Suppressor macrophage (primary cell): ENCODE measurements at places on chromosomes 5 and 9.

DNA sequence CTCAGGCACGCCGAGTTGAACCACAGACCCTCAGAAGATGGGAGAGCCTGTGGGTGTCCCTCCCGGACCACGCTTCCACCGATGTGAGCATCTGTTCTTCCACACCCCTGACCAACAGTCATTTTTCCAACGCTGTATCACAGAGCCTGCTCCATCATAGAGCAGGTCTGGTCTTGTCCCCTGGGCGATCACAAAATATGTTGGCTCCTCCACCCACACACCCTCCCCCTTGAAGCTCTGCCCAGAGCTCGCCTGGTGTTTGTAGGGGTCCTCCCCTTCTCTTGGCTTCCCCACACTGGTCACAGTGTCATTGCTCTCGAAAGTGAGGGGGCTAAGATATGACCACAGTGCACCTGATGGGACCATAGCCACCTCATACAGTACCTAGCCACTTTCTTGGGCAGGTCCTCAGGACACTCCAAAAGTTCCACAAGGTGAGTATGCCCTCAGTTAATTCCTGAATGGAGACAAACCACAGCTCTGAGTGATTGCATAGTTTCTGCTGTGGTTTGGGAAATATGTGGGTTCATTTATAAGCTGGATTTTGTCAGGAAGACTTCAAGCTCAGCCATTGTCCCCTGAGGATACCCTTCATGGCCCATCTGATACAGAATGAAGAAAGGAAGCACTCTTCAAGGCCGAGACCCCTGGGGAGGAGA lies 3.5 kb upstream of the ZNF618 start:
- DNase-seq: no peak

DNA sequence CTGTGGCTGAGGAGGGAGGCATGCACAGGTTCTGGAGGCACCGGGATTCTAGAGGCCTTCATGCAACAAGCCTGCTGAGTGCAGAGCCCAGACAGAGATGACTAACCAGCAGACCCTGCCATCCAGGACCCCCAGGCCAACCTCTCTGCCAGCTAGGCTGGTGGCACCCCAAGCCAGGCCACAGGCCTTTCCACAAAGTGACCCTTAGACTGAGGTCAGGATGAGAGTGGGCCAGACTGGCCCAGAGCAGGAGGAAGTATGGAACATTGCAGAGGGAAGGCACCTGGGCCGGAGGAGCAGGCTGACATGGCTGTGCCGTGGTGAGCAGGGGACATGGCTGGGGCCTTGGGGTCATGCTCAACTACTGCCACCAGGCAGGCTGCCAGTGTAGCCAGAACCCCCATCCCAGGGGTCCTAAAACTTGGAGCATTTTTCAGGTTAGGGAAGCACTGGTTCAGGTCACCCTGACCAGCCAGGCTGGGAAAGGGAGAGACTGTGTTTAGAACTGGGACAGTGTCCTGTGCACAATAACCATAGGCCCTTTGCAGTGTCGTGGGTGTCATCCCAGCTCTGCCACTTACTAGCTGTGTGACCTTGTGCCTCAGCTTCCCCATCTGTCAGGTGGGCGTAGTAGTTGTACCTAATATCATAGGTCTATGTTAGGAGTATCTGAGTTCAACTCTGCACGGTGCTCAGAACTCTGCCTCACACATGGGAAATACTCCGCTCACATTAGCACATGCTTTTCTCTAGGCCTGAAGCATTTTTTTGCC lies 17.3 kb downstream of the TCF7 start:
- DNase-seq: no peak

- DNase-seq: no peak
These were observed 52.7 kb downstream of the PRR16 start for GRCh38 chr5:120516805-120517204.

- DNase-seq: peak; percentile 29
These were observed 1.1 kb upstream of the SNX24 start for GRCh38 chr5:122844136-122844909.

DNA sequence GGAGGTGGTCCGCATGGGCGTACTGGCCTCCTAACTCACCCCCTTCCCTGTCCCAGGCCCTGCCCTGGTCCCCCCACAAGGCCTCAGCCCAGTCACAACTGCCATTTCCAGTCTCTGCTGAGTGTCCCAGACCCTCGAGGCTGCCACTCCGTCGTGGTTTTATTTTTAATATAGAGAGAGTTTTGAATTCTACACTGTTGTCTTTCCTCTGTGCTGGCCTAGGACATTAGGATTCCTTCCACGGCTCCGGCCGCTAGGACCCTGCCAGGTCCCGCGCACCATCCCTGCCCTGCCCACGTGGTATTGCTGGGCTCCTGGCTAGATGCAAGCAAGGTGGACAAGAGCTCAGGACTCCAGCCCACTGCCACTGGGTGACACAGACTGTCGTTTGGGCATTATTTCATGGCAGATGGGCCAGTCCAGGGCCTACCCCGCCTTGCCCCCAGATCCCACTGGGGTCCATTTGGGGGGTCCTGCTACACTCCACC lies 53.3 kb downstream of the SAR1B start:
- no peak for DNase-seq
